ENCODE measurements at places on chromosomes 4 and X. TPM values are rescaled to one million over a fixed set of nuclear protein-coding genes. Genes with fewer than 3 reads are reported as not detected.

The SCRG1 gene
- total RNA-seq, result not detected

The SOX3 gene
- total RNA-seq, result not detected

The MEPE gene
- not detected for total RNA-seq

The SPANXN5 gene
- total RNA-seq, result not detected

The SCARB2 gene
- total RNA-seq, result 2.9 TPM

The GPRASP1 gene
- total RNA-seq, result 3.8 TPM

The TIGD2 gene
- 3.2 TPM for total RNA-seq

The PFKFB1 gene
- total RNA-seq, result 0.54 TPM

The CT45A2 gene
- not detected for total RNA-seq

The S100P gene
- 2.5 TPM for total RNA-seq

The TRIML2 gene
- not detected for total RNA-seq

The USP17L17 gene
- total RNA-seq, result not detected

The CT47C1 gene
- total RNA-seq, result not detected

The F8A2 gene
- not detected for total RNA-seq

The RAB41 gene
- not detected for total RNA-seq

The NPNT gene
- not detected for total RNA-seq

The ARR3 gene
- total RNA-seq, result not detected

The TCEAL6 gene
- total RNA-seq, result not detected

The MAP7D2 gene
- total RNA-seq, result 0.90 TPM

The CASK gene
- 20.4 TPM for total RNA-seq

The CLCN5 gene
- total RNA-seq, result 2.2 TPM

The TLR10 gene
- total RNA-seq, result 0.29 TPM
